T-helper 17 cell (primary cell): ENCODE measurements at places on chromosomes 5 and 9. TPM values are rescaled to one million over a fixed set of nuclear protein-coding genes. Genes with fewer than 3 reads are reported as not detected.

- DNase-seq, result no peak
These were observed 2.7 kb upstream of the CNTFR start for GRCh38 chr9:34591917-34592866.

DNA sequence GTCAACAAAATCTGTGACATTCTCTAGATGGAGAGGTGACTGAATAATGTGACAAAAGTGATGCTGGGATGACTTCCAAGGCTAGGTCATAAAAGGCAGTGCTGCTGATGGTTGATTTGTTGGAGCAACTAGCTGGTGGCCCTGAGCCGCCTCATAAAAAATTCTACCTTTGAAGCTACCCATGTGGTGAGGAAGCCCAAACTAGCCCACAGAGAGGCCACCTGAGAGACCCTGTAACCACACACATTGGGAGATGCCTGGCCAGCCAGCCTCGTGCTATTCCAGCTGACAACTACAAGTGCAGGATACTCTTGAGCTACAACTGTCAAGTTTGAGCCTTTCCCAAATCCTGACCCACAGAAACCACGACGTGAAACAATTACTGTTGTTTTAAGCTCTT is 22.7 kb downstream of the CLTA start:
- no peak for DNase-seq

- no peak for DNase-seq
These were observed 172.6 kb upstream of the S1PR3 start for GRCh38 chr9:88818495-88819201.

DNA sequence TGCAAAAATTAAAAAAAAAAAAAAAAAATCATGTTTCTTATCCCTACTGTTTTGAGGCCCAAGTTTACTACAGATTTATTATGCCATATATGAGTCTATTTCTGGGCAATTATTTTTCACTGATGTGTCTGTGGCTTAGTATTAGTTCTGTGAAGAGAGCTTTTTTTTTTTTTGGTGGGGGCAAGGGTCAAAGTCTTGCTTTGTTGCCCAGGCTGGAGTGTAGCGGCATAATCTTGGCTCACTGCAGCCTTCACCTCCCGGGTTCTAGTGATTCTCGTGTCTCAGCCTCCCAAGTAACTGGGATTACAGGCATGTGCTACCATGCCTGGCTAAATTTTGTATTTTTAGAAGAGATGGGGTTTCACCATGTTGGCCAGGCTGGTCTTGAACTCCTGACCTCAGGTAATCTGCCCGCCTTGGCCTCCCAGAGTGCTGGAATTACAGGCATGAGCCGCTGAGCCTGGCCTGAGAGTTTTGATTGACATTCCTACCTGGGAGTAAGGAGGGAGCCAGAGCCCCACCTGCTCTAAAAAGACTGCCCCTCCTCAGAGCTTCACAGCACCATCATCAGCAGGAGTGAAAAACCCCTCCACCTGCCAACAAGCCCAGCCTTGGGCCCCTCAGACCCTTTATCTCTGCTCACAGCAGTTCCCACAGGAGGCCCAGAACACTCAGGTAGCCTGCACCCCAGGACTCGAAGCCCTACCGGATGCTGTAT is 36.1 kb upstream of the JADE2 start:
- DNase-seq, result no peak

DNA sequence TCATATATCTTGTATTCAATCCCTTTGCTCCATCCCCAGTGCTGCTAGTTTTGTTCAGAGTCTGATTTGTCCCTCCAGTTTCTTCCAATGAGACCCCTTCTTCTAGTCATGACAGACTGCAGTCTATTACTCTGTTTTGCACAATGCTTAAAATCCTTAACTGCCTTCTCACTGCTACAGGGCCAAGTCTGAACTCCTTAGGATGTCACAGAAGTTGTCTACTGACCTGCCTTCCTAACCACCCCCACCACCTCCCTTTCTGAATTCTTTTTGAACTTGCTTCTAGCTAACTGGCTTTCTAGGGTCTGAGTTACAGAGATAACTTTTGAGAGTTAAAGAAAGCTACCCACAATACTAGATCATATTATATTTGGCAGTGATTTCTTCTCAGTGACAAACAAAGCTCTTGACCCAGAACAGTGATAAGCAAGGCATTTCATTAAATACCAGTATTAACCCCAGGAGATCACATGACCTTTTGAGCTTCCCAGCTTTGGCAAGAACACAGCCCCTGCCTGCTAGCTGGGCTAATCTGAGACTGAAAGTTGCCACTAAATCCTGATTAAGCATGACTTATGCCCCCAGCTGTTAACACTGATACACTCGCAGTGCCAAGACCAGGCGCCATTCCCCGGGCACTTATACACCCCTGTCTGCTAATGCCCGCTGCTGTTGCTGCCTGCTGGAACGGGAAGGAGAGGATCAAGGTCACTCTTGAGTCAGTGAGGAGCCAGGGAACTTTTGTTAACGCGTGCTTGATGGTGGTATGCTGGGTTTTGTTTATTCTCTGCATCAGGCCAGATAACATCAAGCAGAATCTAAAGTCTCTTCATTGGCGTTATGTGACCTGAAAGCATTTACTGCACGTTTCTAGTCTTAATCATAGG is 36.4 kb upstream of the ADAMTSL1 start:
- DNase-seq, result no peak

DNA sequence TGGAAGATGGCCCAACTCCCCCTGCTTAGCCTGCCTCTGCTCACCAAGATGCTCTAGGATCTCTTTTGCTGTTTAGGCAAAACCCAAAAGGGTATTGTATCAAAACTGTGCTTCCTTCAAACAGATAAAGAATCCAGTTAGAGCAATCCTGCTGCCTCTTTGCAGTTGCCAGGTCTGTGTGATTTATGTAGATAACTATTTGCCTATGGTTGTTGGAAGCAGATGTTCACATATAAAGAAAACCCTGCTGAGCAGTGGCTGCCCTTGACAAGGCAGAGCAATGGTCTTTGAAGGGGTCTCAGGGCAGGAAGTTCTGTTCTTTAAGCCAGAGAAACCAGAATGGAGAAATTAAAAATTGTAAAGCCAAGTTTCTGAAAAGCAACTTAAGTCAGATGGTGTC is 68.6 kb downstream of the LRRC70 start:
- no peak for DNase-seq

- peak; percentile 89 for DNase-seq
These were observed 867 bp downstream of the FER start for GRCh38 chr5:108748401-108749127.

DNA sequence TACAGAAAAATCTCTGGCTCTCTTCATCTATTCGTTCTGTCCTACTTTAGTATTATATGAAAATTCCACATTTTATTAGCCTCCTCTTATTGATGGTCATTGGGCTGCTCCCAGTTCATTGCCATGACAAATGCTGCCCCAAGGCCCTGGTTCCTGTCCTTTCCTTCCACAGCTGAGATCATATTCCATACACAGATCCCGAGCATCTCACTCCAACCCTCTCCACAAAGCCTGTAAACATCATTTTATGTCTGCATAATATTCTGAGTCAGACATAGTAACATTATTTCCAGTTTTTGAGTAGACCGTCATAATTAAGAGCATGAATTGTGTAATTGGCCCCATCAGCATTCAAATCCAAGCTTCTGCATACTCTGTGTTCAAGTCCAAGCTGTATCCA is 86.3 kb downstream of the MVB12B start:
- no peak for DNase-seq

DNA sequence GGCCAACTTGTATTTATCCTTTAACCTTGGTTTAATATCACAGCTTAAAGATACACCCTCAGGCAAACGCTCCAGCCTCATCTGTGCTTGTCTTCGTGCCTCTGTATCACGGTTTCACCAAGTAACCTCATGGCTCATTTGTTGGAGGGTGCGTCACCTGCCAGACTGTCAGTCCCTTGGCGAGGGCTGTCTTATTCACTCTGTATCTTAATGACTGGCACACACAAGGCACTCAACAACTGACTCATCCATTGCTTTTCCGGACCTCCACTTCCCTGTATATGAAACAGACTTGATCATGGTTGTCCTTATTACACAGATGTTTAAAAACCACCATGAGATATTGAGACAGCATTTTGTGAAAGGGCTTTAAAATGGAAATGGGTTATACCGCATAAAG is 28.0 kb downstream of the LCP2 start:
- DNase-seq, result peak; percentile 54

DNA sequence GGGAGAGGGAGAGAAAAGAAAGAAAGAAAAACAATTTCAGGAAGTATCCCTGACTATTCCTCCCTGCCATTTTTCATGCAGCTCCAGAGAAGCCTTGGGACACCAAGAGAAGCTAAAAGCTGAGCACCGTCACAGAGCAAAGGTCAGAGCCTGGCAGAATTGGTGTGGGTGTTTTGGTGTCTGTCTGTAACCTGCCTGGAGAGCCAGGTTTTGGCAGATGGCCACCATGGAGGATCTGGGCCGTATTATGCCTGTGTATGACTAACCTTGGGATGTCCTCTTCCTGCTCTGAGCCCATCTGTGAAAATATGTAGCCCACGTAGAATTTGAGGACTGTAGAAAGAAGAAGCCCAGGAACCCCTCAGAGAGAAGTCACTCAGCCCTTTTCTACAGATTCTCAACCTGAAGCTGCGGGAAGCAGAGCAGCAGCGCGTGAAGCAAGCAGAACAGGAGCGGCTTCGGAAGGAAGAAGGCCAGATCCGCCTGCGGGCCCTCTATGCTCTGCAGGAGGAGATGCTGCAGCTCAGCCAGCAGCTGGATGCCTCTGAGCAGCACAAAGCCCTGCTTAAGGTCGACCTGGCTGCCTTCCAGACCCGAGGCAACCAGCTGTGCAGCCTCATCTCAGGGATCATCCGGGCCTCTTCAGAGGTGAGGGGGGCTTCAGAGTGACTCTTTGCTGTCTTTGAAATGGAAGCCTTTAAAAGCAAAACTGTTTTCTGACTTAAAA is 18.8 kb downstream of the GLE1 start:
- DNase-seq, result no peak

GRCh38 chr5:112310746-112311145 is 108.3 kb downstream of the EPB41L4A start:
- DNase-seq, result no peak

DNA sequence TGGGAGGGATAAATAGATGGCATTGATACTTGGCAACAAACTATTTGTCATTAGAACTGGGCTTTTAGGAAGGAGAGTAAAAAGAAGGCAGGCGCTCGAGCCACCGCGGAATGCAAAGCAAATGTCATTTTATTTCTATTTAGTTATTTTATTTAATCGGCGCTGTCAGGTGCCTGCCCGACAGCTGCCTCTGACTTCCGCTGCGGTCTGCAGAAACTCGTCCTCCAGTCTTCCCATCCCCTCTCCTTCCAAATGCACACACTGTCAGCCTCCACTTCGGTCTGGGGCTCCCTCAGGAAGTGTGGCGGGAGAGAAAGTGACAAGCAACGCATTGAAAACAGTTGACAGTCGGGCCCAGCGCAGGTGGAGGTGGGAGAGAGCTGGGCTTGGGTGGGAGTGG is 29.3 kb downstream of the ASS1 start:
- DNase-seq, result no peak

DNA sequence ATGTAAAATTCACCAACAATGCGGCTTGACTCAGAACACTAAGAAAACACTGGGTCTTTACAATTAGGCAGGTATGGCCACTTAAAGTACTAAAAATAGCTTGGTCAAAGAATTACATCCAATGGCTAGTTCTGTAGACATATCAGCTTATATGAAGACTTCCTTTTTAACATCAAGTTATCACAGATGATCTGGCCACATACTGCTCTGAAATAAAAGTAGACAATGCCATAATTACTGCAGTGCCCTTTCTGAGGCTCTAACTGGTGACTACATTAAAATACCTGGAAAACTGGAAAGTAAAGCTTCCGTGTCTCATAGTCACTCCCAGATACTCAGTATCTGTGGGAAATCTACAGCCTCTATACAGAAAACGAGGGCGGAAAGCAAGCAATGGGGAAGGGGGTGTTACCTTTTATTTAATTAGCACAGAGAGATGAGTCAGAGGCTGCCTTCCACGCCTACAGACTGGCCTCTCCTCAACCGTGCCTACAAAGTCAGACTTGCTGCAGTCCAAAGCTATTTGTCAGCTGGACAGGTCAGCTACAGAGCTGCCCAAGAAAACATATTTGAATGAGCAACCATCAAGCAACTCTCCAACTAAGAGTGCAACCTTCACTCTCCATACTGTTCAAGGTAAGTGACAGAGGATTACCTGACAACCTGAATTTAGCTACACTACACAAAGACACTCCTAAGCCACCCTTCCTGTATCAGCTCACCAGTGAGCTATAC is 8.7 kb downstream of the SERINC5 start:
- DNase-seq, result peak; percentile 21

- DNase-seq, result no peak
These were observed 23.0 kb downstream of the POLK start for GRCh38 chr5:75534734-75535133.

DNA sequence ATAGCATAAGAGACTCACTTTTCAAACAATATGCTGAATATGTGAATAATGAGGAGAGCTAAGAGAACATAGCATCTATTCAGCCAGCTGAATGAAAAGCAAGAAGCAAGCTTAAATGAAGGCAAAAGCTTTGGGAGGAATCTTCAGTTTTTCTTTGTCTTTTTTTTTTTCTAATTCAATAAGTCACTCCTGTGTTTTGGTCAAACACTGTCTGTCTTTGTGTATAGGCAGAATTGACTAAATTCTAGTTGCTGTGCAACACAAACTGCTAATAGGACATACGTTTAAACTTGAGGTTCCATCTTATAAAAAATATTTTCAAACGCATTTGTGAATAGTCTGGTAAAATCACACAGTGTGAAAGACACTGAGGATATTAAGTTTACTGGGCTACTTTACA is 156.9 kb upstream of the KCNN2 start:
- DNase-seq, result no peak

- DNase-seq, result no peak
These were observed 117.0 kb downstream of the PCSK1 start for GRCh38 chr5:96316017-96316416.

DNA sequence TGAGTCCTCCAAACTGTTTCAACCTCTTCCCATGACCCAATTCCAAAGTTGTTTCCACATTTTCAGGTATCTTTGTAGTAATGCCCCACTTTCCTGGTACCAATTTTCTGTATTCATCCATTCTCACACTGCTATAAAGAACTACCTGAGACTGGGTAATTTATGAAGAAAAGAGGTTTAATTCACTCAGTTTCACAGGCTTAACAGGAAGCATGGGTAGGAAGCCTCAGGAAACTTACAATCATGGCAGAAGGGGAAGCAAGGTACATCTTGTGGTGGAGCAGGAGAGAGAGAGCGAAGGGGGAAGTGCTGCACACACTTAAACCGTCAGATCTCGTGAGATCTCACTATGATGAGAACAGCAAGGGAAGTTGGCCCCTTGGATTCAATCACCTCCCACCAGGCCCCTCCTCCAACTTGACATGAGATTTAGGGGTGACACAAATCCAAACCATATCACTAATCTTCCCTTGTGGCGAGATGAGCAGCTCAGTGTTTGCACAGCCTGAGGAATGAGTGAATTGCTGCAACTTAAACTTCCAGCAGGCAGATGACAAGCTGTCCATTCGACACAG is 42.9 kb downstream of the TRIP13 start:
- DNase-seq, result no peak

DNA sequence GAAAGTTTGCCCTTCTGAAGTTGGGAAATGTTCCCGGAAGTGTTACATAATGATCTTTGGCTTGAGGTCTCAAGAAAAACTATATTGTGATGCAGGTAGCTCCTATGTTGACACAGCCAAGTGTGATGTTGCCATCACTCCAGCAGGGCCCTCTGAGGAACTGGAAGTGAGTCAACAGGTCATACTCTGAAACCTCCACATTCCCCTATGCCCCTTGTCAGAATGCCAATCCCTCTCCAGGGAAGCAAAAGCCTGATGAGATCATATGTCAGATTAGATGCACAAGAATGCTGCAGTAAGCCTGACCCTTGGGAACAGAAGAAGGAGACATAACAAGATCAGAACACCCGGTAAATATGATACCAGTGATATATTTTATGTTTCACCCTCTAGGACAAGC is 66.8 kb upstream of the ITGA2 start:
- DNase-seq, result no peak

STKLD1 gene
- total RNA-seq, result 0.72 TPM

ORM1 gene
- not detected for total RNA-seq

KCNV2 gene
- total RNA-seq, result not detected
